AG10803 (cell line): ENCODE measurements at places on chromosomes 3 and 15.

DNA sequence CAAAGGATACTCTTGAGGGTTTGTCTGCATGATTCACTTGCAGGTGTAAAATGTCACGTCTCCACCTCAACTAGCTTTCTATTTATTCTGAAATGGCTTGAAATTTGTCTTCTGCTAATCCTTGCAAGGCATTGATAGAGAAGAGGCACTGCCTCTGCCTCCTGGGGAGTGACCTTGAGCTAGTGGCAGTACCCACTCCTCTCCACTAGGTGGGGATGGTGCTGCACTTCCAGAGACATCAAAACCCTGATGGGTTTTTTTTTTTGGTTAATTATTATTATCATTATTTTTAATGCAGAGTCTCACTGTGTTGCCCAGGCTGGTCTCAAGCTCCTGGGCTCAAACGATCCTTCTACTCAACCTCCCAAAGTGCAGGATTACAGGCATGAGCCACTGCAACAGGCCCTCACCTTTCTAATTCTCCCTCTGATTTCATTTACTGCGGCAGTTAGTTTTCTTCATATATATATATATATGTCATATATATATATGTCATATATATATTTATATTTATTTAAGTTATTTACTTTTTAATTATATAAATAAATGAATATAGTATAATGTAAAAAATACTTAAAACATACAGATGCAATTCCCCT lies 117.6 kb upstream of the EIF1B start:
- peak; percentile 43 for DNase-seq

DNA sequence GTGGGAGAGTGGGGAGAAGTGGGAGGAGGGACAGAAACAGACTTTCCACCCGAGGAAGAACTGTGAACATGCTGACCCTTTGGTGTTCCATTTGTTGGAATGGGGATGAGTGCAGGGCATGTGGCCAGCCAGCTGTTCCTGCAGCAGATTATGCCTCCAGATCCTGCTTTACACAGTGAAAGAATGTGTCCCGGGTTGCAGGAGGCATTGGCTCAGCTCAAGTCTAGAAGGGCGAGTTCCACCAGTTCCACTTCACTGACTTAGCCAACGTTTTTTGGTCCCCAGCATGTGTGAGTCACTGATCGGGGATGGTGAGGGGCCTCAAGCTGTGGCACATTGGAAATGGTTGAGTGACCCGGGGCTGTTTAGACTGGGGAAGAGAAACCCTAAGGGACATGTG lies 307.0 kb upstream of the ROPN1 start:
- no peak for DNase-seq

- DNase-seq: peak; percentile 97
Observed at GRCh38 chr3:146970236-146970635, 365.1 kb upstream of the PLSCR5 start.

DNA sequence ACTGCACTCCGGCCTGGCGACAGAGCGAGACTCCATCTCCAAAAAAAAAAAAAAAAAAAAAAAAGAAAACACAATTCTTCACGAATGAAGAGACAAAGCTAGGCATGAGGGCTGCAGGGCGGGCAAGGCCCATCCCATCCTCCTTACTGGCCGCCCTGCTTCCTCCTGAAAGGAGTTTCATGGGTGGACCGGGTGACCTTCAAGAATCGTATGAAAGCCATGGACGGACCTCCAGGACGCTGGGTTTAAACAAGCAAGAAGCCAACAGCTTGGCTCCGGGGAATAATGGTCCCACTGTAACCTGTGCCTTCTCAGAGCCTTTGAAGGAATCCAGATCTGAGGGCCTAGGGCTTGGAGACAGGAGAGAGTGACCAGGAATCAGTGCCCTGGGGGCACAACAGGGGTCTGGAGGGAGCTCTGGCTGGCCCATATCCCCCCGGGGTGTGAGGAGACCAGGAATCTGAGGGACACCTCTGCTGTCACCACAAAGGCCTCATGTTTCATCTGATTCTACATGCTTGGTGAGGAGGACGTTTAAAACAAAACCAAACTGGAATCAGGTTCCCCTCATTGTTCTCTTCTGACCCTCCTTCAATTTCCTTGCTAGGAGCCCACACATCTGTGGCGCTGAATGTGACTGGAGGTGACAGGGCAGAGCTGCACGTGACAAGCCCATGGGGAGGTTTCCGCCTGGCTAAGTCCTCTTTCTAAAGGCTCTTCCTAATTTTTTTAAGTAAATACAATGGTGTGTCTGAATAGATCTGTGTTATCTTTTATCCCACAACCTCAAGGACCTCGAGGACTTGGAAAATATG lies 46.1 kb downstream of the WHAMM start:
- DNase-seq: no peak

GRCh38 chr3:47646362-47646761 lies 67.7 kb upstream of the CSPG5 start:
- DNase-seq: peak; percentile 88

GRCh38 chr15:34708422-34708821 lies 46.4 kb downstream of the GJD2 start:
- peak; percentile 63 for DNase-seq

DNA sequence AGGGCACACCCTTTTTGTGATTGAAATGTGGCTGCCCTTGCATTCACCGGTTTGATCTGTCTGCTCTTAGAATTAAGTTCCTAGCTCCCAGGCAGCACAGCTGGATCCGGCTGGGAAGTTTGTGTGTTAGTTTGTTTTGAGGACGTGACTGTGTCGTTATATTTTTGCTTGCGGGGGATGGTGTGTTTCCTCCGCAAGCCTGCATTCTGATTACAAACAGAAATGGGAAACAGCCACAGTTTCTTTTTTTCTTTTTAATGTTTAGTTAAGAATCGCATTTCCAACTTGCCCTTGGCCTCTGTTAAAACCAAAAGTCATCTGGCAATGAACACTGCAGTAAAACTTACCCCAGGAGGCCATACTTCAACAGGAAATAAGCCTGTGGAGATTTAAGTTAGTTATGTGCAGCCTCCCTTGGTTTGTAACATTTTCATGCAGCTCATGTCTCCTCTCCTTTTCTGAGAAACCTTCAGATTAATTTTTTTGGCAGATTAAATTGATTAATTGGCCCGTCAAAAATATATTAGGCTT lies 888 bp downstream of the TMOD3 start:
- peak; percentile 42 for DNase-seq

GRCh38 chr3:5093731-5094130 lies 28.4 kb upstream of the ARL8B start:
- no peak for DNase-seq

- DNase-seq: no peak
Observed at GRCh38 chr3:186464424-186465093, 79.6 kb downstream of the CRYGS start.

DNA sequence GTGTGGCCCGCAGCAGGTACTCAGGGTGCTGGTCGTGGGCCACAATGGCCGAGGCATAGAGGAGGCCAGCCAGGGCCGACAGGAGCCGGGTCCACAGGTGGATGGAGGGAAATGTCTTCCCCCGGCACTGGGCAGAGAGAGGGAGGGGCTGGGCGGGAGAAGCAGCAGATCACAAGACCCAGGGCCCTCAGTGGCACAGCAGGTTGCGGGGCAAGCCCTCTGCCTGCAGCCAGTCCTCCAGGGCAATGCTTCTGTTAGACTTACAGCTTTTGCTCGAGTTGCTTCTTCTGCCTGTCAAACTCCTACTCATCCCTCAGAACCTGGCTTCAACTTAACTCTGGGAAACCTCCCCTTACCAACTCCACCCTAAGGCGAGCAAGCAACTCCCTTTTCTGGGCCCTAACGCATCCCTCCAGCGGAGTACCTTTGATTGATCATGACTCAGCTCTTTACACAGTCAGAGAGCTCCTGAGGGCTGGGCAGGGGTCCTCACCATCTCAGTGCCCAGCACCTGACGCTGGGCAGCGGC lies 16.0 kb downstream of the TMEM44 start:
- no peak for DNase-seq

GRCh38 chr3:72721683-72722381 lies 126.4 kb downstream of the SHQ1 start:
- no peak for DNase-seq

- no peak for DNase-seq
Observed at GRCh38 chr3:13424141-13424844, 4.2 kb upstream of the NUP210 start.

DNA sequence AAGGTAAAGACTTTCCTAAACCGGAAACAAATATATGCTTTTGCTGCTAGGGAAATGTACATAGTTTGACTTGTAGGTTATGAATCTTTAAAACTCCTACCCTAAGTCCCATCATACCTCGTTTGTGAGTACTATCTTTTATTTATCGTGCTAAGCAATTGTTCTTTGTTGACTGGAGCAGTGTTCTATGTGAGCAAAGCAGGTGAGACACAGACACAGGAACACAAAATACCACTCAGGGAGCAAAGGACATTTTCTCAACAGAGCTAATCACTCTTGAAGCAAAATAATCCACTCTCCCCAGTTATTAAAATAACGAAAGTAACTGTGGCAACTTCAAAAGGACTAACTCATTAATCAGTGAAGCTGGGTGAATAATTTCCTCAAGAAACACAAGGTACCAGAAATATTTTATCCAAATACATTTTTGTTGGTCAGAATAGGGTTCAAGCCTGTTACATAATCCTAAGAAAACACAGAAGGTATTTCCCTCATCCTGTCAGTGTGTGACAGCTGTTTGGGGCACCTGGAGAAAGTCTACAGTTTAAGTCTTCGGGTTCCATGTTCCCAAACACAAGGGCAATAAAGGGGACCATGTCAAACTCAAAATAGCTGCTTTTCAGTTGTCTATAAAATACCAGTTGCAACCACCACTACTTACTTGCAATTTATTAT lies 407.7 kb downstream of the FOXP1 start:
- DNase-seq: no peak

DNA sequence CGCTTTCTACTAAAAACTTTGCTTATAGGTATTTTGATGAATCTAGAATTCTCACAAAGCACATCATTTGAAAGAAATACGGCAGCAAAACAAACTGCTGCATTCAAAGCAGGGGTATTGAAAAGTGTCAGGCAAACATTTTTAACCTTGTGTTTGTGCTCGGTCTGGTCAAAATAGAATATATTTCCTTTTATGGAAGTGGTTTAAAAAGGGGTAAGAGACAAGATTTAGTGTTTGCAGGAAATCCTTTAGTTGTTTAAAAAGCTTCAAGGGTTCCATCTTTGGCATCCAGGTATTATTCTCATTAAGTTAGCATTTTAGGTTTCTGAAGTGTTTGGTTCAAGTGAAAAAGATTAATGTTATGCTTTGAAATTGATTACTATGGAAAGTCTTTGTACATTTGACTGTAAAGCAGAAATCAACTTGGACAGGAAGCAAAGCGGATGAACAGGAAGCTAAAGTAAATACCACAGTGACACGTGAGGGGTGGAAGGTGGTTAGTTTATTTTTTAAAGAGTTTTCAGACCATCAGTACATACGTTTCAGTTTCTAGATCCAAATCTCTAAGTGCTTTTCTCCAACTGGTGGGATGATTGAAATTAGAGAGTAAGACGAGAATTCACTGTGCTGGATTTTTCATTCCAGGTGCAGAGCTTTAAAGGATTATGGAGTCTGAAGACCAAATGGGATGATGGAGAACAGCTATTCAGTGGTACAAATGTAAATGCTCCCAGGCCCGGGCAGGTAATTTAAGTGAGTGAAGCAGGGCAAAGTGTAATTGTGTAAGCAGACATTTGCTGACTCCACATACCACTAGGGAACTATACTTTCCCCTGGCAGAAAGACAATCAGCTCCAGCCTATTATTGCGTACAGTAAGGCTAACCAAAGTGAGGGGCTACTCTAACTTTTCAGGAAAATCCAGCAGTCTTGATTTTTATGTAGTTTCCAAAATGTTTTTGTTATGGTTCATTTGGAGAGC lies 341.8 kb upstream of the TBL1XR1 start:
- no peak for DNase-seq

DNA sequence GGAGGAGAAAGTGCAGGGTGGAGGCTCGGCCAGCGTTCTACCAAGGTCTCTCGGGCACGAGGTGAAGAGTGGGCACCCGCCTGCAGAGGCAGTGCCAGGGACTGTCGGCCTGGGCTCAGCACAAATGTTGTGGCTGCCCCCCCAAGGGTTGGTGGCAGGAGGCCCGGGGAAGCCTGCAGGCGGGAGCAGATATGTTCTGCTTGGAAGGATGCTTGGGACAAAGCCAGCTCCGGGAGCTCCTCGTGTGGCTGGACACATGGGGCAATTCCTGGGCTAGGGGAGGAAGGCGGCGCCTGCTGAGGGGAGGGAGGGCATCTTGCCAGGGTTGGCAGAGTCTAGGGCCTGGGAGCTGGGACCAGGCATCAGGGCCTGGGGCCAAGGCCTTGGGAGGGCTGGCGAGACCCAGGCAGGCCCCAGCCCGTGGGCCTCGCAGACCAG lies 30.4 kb upstream of the FBLN2 start:
- DNase-seq: peak; percentile 82

- DNase-seq: no peak
Observed at GRCh38 chr3:148999806-149000205, 8.5 kb downstream of the GYG1 start.

- DNase-seq: no peak
Observed at GRCh38 chr3:6079561-6080179, 781.2 kb upstream of the GRM7 start.

GRCh38 chr3:12316729-12317351 lies 28.0 kb downstream of the PPARG start:
- no peak for DNase-seq

- no peak for DNase-seq
Observed at GRCh38 chr15:27050163-27050562, 79.2 kb downstream of the GABRG3 start.

- DNase-seq: no peak
Observed at GRCh38 chr3:13140596-13140995, 67.4 kb upstream of the IQSEC1 start.

DNA sequence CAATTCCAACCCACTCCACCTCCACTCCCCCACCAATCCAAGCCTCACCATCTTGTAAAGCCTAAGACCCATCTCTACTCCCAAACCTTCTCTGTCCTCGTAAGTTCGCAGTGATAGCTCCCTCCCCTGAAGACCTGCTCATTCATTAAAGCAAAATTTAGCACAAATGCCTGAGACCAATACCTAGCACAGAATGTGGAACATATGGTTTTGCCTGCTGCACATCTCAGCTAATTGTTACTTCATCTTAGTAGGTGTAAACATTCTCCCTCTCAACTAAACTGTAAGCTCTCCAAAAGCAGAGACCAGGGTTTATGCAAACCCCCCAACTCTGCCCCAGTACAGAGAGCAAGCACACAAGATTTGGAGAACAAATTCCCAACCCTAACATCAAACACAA lies 20.5 kb downstream of the DCLK3 start:
- DNase-seq: no peak

DNA sequence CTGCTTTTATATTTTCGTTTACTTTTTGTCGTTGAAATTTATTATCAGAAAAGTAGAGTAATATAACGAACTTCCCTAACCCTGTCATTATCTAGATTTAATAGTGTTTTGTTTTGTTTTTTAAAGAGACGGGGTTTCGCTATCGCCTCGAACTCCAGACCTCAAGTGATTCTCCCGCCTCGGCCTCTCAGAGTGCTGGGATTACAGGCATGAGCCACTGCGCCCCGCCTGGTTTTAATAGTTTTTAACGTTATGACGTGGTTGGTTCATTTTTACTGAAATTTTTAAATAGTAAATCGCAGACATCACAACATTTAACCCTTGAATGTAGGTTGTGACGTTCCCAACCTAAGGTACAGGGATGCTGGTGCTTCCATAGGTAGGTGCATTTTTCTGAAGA lies 1.0 kb downstream of the NGRN start:
- DNase-seq: peak; percentile 24

- no peak for DNase-seq
Observed at GRCh38 chr3:37645517-37646380, 215.9 kb upstream of the CTDSPL start.
